ENCODE measurements at places on chromosomes 7 and 10.

GRCh38 chr7:13702251-13702650, 287.2 kb downstream of the ETV1 start:
- DNase-seq: no peak

DNA sequence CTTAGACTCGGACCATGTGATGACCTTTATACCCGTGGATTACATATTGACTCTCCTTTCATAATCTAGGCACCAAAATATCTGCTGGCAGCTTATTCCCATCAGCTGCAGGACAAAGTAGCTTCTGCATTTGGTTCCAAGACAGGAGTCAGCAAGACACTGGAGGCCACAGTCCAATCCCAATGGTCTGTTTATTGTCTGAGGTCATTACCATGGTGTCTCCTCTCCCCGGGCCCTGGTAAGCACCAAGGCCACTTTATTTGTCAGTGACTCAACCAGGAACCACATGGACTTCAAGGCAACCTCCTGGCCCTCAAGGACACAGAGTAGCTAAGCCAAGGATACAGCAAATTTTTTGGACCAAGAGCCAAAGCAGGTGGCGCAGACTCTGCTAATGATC, 36.1 kb downstream of the KCNMA1 start:
- DNase-seq: no peak

- DNase-seq: no peak
Measured at GRCh38 chr7:98077762-98078161, 28.9 kb upstream of the LMTK2 start.

GRCh38 chr7:140771826-140772225, 75.3 kb downstream of the NDUFB2 start:
- no peak for DNase-seq

- DNase-seq: no peak
Measured at GRCh38 chr7:18941207-18941606, 176.2 kb downstream of the TWIST1 start.

- DNase-seq: peak; percentile 40
Measured at GRCh38 chr10:76191336-76191735, 759.9 kb downstream of the LRMDA start.

GRCh38 chr10:110163192-110163773, 44.1 kb upstream of the MXI1 start:
- DNase-seq: no peak

GRCh38 chr10:32445036-32445435, 904 bp upstream of the CCDC7 start:
- no peak for DNase-seq

- no peak for DNase-seq
Measured at GRCh38 chr7:158138329-158138597, 449.4 kb downstream of the PTPRN2 start.

DNA sequence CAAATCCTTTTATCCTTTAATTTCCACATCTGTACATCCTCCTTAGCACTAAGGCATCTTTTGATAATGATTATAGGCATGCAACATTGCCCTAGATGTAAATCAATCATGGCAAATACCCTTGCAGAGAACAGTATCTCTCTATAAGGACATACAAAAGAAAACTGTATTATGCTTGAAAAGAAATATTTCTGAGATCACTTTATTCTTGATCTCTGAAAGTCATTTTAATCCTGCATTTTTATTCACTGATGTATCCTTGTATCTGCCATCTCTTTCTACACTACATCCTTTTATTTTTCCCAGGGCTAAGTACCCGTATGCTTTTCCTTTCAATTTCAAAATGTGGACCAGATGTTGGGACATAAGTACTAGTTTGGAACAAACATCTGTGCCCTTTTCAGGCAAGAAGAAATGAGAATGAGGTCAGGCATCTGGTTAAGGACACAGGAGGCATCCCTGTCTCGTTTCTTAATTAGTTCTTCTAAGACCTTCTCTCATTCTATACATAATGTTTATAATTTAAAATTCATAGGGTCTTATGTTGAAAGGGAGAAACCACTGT, 338.6 kb downstream of the CNTNAP2 start:
- DNase-seq: no peak

- DNase-seq: no peak
Measured at GRCh38 chr7:106979551-106980357, 64.8 kb upstream of the PRKAR2B start.

GRCh38 chr7:134016223-134016941, 110.8 kb upstream of the LRGUK start:
- peak; percentile 43 for DNase-seq

DNA sequence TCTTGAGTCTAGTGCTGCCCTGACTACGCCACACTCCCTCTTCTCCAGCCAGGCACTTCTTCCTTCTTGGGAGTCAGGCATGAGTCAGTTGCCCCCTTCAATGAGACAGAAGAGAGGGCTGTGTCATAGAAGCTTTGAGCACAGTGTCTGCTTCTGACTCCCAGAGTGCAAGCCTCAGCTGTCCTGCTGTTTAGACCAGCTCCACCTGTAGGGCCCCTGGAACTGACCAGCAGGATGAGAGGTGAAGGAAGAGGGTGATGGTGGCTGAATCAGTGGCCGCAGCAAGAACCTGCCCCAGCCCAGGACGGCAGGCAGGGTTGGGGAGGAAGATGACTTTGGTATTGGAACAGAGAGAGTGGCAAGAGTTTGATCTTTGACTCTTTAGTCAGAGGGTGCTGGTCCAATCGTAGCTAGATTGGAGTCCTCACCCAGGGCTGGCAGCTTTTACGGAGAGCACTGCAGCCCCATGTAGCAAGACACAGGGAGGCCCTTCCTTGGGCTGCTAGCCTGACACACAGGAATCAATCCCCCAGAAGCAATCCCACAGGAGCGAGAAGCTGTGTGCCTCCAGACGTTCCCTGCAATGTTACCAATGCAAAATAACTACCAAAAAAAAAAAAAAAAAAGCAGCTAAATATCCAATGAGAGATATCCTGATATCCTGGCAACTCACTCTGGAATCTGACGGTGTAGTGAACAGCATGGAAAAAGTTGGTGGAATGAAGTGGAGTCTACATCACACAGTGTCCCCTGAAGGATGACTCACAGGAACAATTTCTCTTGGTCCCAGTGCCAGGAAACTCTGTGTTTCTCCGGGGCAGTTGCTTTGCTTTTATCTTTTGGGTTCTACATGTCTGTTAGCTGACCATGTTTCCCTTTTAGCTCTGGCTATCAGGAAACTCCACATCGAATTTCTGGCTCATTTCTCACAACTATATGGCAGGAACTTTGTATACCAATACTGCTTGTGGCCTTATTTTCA, 6.9 kb downstream of the C10orf62 start:
- DNase-seq: no peak

DNA sequence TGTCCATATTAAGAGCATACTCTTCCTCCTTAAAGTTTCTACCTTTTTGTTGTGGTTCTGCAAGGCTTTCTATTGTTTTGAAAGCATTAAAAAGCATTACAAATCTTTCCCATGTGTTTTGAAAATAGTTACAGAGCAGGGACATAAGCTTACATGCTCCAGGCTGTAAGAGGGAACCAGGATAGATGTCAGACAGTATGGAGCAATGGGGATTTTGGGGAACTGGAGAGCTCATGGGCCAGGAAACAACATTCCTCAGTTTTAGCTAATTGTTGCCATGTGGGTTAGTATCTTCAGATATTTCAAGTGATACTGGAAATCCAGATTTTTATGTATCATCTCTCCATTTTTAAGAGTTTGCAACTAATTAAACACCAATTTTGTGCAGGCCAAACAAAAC, 3.5 kb downstream of the MDFIC start:
- DNase-seq: no peak

DNA sequence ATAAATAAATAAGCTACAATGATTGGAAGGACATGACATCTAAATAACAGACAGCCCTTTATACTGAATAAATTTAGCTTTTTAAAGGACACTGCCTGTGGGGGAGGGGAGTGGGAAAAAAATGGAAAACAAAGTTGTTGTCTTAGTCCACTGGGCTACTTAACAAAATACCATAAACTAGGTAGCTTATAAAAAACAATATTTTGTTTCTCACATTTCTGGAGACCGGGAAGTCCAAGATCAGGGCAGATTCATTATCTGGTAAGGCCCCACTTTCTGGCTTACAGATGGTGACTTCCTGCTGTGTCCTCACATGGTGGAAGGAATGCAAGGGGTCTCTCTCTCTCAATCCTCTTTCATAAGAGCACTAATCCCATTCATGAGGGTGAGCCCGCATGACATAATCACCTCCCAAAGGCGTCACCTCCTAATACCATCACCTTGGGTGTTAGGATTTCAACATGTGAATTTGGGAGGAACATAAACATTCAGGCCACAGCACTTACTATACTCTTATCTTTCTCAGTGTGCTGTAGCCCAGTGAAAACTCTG, 43.0 kb downstream of the DNAJC12 start:
- no peak for DNase-seq

- no peak for DNase-seq
Measured at GRCh38 chr7:118870187-118870586, 645.7 kb downstream of the ANKRD7 start.

DNA sequence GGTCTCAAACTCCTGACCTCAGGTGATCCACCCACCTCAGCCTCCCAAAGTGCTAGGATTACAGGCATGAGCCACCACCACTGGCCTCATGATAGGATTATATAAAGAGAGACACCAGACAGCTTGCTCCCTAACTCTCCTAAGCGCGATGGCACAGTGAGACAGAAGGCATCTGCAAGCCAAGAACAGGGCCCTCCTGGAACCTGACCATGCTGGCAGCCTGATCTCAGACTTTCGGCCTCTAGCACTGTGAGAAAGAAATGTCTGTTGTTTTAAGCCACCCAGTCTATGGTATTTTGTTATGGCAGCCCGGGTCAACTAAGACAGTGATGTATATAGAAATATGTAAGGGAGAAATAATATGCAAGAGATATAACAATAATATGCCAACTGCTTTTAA, 51.2 kb downstream of the SRPK2 start:
- DNase-seq: no peak

GRCh38 chr7:152894295-152895170, 135.0 kb downstream of the ACTR3B start:
- DNase-seq: peak; percentile 52

- no peak for DNase-seq
Measured at GRCh38 chr10:118694848-118695247, 59.9 kb downstream of the CACUL1 start.

- no peak for DNase-seq
Measured at GRCh38 chr10:11150231-11150731, 132.6 kb downstream of the CELF2 start.

DNA sequence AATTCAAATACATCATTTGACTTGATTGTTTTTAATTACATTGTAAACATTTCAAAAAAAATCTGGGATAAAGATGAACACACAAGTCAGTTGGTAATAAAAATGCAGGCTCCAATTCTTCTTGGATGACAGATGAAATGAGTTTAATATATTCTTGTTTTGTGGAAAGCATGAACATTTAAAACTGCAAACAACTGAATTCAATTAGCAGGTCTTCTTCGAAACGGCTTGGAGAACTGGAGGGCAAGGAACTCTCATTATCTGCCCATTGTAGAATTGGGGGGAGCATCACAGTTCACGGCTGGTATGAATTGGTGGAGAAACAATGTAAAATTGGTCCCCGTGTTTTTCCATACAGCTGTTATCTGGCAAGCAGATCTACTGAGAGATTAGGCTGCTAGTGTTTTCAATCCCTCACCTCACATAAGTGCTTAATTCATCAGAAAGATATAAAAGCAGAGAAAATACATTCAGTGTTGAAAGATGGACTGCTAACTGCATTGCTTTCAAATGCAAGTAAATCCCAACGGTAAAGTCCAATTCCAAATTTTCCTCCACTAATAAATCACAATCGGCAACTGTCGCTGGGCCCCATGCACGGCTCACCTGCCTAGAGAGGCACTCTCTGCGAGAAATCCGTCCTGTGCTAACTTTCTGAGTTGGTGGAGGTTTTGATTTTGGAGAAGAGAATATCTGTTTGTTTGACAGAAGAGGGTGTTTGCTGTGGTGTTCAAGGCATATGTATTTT, 199.5 kb downstream of the ZNF438 start:
- DNase-seq: no peak

GRCh38 chr10:74963549-74963948, 137.1 kb downstream of the KAT6B start:
- DNase-seq: no peak

GRCh38 chr7:24024276-24025068, 259.5 kb upstream of the NPY start:
- DNase-seq: peak; percentile 34

GRCh38 chr10:78687626-78688025, 381.1 kb upstream of the ZMIZ1 start:
- no peak for DNase-seq

- no peak for DNase-seq
Measured at GRCh38 chr7:40757109-40757508, 622.3 kb downstream of the SUGCT start.

GRCh38 chr7:47285860-47286491, 295.9 kb downstream of the TNS3 start:
- no peak for DNase-seq

DNA sequence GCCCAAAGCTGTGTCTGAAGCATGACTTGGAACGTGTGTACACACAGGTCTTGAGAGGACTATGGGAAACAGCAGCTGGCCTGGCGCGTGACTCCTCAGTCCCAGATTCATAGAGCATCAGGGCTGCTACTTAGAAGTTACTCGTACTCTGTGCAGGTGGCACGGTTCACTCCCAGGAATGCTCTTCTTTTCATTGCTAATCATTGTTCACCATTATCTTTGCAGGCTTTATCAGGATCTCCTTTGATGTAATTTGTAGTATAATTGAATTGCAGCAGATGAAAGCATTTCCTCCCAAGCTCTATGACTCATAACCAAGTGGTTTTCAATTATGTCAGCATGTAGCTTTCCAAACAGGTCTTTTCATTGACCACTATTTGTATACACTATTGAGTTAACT, 938.9 kb downstream of the NRG3 start:
- DNase-seq: no peak

GRCh38 chr7:4215176-4215720, 466.8 kb upstream of the FOXK1 start:
- DNase-seq: no peak

GRCh38 chr7:83072576-83073517, 89.8 kb downstream of the PCLO start:
- no peak for DNase-seq

- no peak for DNase-seq
Measured at GRCh38 chr7:88589927-88590326, 169.6 kb upstream of the ZNF804B start.

DNA sequence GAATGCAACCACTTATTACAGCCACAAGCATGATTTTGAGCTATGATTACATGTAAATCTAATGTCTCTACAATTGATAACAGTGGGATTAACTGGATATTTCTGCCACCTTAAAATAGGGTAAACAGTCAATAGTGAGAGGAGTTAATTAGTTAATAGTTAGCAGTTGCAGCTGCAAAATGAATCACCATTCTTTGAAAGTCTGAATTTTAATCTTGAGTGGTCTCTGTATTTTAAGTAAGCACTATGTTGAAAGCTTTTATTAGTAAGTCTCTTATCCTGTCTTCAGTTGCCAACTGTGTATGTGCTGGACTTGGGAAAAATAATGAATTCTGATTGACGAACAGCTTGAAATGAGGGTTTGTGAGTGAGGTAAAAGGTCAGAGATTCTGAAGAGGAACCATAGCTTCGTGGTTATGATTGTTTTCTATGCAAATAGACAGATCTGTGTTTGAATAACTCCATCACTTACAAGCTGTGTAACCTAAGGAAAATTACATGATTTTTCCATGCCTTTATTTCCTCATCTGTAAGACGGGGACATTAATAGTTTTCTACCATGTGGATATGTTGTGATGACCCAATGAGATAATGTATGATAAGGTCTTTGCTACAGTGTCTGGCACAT, 75.2 kb downstream of the RNLS start:
- DNase-seq: no peak

- no peak for DNase-seq
Measured at GRCh38 chr10:24953675-24954074, 1.3 kb upstream of the PRTFDC1 start.

- no peak for DNase-seq
Measured at GRCh38 chr10:122120008-122120744, 131.2 kb downstream of the TACC2 start.

- no peak for DNase-seq
Measured at GRCh38 chr10:113446739-113447138, 106.1 kb upstream of the HABP2 start.
